ENCODE measurements at places on chromosomes 4 and X.

DNA sequence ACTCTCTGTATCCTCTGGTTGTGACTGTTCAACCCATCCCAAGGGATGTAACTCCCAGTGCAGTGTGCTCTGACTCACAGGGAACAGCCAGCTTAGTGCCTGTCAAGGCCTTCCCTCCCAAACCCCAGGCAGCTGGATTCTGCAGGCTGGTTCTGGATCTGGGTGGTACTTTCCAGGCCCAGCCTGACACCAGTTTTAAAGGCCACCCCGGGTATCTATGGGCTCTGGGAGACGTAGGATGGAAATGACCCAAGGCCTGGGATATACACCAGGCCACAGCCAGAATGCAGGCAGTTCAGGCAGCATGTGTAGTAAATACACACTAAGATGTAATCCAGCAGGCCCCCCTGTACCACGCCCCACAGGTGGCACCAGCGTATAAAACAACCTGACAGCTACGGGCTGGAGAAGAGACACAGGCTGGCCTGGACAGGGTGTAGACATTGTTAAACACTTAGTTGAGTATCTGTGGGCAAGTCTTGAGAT lies 64.2 kb downstream of the SPINK2 start:
- DNase-seq: no peak

DNA sequence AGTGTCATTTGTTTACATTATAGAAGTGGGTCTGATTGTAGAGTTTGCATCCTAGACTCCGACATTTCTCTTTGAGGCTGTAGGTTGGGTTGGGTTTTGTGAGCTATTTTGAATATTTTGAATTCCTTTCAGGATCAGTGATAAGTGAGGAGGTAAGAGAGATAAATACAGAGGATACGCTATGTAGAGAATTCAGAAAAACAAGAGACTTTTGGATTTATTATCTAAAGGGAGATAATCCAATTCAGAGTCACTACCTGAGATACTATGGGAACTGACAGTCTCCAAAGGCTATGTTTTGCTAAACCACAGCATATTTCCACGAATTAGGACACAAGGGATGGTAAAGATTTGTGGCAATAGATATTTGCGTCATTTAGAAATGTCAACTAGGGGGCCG lies 16.9 kb upstream of the RAP2C start:
- no peak for DNase-seq

DNA sequence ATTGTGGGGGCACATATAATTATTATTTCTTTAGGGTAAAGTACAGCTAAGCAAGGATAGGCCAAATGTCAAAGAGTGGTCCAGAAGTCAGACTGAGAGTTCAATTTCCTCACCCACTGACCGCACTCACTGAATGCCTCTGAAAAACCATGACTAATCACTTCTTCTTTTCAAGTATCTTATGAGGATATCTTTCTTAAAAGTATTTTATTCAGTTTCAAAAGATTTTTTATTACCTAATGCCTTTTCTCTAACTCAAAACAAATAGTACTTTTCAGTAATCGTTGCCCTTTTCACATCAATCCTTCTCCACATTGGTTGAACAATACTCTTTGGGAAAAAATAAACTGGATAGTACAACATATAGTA lies 61.7 kb upstream of the CAMK2D start:
- DNase-seq: no peak

GRCh38 chr4:40606239-40606767 lies 23.4 kb downstream of the RBM47 start:
- no peak for DNase-seq

DNA sequence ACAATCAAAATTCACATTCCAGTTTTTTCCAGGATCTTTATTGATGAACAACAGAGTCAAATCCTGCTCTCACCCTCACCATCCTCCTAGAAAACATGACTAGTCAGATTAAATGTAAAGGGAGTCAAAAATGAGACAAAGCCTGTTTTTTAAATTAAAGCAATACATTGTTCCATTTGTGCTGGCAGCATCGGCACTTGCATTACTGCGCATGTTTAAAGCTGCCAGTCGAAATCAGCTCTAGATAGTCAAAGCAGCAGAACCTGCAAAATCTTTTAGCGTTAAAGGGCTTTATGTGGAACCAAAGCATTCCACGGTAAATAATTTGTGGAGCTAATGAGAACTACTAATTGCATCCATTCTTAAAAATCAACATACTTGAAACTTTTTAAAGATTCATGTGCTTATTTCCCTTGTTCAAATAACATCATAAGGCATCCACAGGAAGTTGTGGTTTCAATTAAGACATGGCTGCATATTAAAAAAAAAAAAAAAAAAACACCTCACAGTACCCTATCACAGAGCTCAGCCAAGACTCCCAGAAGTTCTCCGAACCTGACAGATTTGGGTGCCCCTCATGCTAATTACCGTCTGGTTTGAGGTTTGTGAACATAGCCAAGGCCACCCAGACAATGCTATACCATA lies 82.2 kb downstream of the SH3KBP1 start:
- no peak for DNase-seq

DNA sequence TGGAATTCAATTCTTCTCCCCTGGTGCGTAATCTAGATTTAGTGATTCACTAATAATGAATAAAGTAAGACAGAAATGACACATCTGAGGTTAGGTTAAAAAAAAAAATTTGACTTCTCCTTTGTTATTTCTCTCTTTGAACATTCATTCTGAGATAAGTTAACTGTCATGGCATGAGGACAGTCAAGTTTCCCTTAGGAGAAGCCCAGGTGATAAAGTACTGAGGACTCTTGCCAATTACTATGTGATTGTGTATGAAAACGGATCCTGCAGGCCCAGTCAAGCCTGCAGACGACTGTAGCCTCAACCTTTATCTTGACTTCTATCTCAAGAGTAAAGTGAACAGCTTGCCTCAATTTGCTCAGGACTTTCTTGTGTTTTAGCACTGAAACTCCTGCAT lies 293.2 kb downstream of the PRR32 start:
- no peak for DNase-seq

DNA sequence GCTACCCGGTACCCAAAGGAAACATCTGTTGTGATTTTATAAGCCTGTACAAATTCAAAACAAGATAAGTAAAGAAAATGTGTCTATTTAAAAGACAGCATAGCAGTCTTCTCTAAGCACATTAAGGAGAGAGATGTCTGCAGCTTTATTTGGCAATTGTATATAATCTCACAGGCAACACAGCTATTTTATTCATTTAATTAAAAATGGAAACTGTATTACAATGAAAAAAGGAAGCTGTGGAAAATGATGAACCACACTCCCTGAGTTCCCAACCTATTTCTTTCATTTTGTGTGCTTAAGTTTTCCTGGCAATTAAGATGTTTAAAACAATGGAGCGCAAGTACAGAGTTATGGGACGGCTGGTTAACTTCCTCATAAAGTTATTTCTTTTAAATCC lies 78.4 kb downstream of the CBLL2 start:
- no peak for DNase-seq
